ENCODE measurements at places on chromosomes 6 and 20.

GRCh38 chr20:49379338-49379737, 101.5 kb upstream of the ZNFX1 start:
- no peak for DNase-seq

- no peak for DNase-seq
These were observed 36.3 kb upstream of the ID1 start for GRCh38 chr20:31568773-31569162.

- no peak for DNase-seq
These were observed 16.7 kb downstream of the KAT14 start for GRCh38 chr20:18154342-18154741.

GRCh38 chr6:138655828-138656227, 117.7 kb upstream of the CCDC28A start:
- no peak for DNase-seq

- DNase-seq: no peak
These were observed 272.1 kb upstream of the DEFB115 start for GRCh38 chr20:30985386-30985785.

GRCh38 chr6:39841291-39841690, 49.1 kb downstream of the DAAM2 start:
- no peak for DNase-seq

- no peak for DNase-seq
These were observed 53.1 kb downstream of the NINL start for GRCh38 chr20:25532015-25532751.

DNA sequence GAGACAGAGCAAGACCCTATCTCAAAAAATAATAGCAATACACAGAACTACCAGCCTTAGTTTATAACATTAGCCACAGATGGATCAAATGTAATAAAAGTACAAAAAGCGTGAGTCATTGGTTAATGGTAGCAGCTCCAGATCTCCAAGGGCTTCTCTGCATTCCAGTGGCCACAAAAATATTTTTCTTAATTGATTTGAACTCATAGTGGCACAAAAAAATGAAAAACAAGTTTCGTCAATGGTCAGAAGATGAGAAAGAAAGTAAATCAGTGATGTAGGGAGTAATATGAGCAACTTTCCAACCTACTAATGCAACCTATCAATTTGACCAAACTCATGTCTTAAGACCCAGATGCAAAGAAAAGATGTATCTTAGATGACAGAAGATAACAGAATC, 79.6 kb downstream of the CEP57L1 start:
- no peak for DNase-seq

GRCh38 chr6:52284131-52284459, 447 bp downstream of the MCM3 start:
- DNase-seq: peak; percentile 32

GRCh38 chr20:34583544-34583943, 25.0 kb downstream of the MAP1LC3A start:
- DNase-seq: no peak

GRCh38 chr6:10413850-10414738, 780 bp downstream of the TFAP2A start:
- DNase-seq: no peak

DNA sequence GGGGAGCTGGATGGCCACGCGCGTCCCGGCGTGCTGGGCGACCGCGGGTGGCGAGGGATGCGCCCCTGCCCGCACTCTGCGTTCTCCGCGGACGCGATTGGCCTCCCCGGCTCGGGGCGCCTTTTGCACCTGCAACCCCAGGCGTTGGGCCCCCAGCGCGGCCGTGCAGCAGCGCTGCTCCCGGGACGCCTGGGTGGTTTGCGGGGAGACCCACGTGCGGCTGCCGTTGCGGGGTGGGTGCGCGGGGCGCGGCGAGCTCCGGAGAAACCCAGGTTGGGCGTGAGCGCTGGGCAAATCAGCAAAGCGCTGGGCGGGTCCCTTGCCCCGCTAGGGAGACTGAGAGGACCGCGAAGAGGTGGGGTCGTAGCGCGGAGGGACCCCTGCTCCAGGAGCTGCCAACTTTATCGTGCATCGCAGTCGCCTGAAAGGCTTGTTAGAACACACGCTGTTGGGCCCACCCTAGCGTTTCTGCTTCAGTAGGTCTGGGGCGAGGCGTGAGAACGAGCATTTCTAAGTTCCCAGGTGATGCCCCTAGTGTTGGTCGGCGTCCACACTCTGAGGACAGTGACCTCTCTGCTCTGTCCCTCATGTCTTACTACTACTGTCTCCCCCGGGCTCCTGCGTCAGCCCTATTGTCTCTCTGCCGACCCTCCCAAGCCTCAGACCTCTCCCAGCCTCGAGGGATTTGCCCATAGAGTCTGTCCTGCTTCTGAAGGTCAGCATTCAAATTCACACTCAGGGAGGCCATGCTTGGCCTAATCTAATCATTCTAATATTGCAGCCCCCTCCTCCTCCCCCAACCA, 538 bp upstream of the ZFP64 start:
- DNase-seq: peak; percentile 37

GRCh38 chr20:23596579-23597250, 9.0 kb downstream of the CST9 start:
- no peak for DNase-seq

GRCh38 chr6:51396583-51396982, 577.9 kb downstream of the TFAP2B start:
- DNase-seq: no peak

DNA sequence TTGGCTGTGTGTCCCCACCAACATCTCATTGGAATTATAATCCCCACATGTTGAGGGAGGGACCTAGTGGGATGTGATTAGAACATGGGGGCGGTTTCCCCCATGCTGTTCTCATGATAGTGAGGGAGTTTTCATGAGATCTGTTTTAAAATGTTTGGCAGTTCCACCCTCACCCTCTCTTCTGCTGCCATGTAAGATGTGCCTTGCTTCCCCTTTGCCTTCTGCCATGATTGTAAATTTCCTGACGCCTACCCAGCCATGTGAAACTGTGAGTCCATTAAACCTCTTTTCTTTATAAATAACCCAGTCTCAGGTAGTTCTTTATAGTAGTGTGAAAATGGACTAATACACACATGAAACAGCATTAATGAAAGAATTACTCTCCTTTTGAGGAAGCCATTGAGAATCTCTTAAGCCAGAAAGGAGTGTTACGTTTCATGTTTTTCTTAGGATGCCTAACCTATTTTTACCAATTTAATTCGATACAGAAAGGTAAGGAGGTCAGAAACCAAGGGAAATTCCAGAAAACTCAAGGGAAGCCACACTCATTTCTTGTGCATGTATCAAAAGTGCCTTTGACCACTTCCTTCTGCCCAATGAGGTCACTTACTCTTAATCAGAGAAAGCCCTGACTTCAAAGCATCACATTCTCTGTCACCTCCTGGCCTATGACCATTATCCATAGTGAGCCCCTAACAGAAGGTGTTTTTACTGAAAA, 24.7 kb upstream of the HINT3 start:
- DNase-seq: no peak

- DNase-seq: peak; percentile 62
These were observed 39.2 kb downstream of the GNAS start for GRCh38 chr20:58891718-58892140.

- no peak for DNase-seq
These were observed 524 bp upstream of the NOL4L start for GRCh38 chr20:32585586-32586127.

- no peak for DNase-seq
These were observed 351.5 kb upstream of the CHD6 start for GRCh38 chr20:41969656-41970055.

GRCh38 chr20:35207950-35208611, 18.4 kb upstream of the MMP24 start:
- DNase-seq: peak; percentile 71

GRCh38 chr20:37869334-37869861, 33.5 kb upstream of the VSTM2L start:
- DNase-seq: no peak

DNA sequence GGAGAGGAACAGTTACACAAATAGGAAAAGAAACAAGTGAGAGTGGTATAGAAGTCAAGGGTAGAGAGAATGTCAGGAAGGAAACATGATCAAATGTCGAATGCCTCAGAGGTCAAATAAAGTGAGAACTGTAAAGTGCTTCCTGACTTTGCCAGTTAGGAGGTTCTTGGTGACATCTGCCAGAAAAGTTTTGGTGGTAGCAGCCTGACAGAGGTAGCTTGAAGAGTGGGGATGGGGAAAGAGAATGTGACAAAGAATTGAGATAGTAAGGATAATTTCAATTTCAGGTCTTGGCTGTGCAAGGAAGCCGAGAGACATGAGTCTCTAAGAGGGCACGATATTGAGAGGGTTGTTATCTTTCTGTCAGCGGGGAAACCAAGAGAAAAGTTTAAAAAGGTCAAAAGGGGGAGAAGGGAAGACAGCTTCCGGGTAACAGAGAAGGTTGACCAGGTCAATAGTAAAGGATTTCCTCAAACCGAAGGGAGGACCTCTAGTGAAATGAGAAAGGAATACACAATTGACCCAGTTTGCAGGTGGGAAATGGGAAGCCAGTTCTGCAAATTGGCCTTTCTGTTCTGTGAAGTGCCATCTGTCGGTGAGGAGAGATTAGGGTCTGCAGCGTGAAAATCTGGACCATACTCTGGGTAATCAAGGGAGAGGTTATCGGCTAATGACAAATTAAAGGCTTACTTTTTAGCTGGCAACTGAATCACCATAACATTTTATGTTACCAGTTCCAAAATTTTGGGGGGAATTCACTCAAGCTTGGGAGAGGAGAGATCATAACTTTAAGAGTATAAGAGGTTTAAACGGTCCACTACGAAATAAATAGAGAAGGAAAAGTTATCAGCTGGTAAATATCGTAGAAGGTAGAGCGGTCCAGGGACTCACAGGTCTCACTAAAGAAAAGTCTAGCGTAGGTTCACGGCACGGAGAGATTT, 973 bp upstream of the BRD2 start:
- DNase-seq: no peak

DNA sequence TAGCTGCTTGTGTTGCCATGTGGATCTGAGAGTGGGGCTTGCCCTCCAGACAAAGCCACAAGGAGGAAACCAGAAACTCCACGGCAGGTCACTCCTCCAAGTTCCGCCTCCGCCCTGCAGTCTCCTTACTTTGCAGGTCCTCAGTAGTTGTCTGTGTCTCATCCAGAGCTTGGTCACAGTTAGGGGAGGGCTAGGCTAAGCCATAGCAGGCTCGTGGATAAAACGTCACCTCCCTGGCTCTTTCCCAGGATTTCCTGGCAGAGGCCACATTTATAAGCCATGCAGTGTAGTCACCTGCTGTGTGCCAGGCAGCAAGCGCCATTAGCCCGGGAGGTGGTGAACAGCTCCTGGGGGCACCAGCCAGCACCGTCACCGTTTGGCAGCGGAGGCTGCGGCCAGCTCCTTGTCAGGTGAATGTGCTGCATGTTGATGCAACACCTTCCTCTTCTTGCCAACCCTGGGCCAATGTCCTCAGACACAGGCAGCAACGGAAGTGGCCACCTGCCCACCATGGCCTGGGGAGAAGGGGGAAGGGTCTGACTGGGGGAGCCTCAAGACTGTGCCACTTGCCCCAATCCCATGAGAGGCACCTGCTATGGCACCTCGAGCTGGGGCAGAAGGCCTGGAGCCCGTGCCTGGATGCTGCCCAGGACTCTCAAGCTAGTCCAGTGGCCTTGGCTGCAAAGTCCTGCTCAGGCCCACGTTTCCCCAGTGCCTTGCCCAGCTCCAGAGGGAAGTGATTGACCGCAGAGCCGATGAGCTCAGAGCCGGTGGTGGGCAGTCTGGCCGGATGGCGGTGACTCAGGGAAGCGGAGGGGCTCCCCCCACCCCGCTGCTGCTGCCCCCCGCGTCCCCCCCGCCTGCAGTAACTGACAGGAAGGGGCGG, 39.0 kb upstream of the SLCO4A1 start:
- peak; percentile 85 for DNase-seq

- DNase-seq: no peak
These were observed 3.1 kb upstream of the ULBP2 start for GRCh38 chr6:149938571-149939355.

- DNase-seq: no peak
These were observed 241.8 kb downstream of the TTLL2 start for GRCh38 chr6:167566711-167567141.

- no peak for DNase-seq
These were observed 21.8 kb upstream of the BTBD3 start for GRCh38 chr20:11895861-11896387.

- DNase-seq: peak; percentile 28
These were observed 104.6 kb upstream of the AKIRIN2 start for GRCh38 chr6:87806635-87807034.

DNA sequence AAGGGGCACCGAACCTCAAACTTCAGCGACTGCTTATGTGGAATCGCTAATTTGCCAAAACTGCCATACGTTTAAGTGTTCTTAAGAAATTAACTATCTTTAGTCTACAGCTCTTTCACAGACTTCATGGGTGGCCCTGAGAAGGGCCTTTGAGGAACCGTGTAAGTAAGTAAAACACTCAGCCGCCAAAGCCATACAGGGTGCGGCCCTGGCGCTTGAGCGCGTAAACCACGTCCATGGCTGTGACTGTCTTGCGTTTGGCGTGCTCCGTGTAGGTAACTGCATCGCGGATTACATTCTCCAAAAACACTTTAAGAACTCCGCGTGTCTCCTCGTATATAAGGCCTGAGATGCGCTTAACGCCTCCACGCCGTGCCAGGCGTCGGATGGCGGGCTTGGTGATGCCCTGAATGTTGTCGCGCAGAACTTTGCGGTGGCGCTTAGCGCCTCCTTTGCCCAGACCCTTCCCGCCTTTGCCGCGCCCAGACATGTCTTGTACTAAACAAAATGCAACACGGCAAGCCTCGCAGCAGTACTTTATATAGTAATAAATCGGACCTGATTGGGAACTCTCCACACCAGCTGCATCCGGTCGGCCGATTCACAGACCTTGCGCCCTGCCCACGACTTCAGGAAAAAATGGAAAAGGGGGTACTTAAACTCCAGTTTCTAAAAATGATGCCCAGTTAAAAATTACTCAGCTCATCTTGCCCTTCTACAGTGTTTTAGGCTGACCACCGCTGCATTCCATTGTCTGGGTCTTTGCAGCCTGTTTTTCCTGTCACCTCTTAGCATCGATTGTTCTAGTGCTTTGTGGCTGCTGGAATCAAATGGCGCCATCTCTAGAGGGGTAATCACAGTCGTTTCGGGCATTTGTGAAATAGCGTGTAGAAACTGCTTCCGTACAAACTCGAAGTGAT, 38.9 kb downstream of the OR2B2 start:
- DNase-seq: peak; percentile 10

GRCh38 chr20:11234608-11235007, 560.8 kb upstream of the JAG1 start:
- no peak for DNase-seq

DNA sequence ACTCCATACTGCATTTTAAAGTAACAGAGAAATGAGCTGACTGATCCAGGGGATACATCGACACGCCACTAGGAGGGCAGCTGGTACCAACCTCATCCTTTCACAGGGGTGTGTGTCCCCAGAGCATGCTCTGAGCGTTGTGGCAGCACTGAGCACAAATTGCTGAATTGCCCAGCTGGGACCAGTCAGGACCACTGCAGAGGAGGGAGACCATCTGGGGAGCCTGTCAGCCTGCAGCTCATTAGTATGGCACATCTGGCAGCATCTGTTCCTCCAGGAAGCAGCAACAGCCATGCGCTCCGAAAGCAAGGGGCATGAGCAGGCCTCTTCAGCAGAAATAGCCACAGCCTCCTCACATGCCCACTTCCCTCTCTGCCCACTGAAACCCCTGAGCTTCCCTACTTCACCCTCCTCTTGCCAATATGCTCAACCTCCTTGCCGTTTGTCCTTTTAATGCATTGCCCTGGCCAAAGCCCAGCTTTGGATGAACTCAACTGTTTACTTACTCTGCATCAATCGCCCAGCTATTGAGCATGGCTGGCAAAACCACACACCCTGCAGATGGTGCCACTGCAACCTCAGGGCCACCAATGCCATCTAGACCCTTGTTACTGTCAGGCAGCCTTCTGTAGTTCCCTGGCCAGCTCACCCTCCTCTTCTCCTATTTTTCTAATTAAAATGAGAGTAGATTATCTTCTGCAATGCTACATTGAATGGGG, 77.6 kb upstream of the NEDD9 start:
- DNase-seq: no peak

GRCh38 chr6:2725999-2726567, 24.6 kb downstream of the MYLK4 start:
- no peak for DNase-seq
